ENCODE measurements at places on chromosomes 7 and 10.
A peak's percentile ranks its signal among the peaks of the same experiment; 100 is the strongest.

- DNase-seq: no peak
Observed at GRCh38 chr10:77036993-77037734, 600.4 kb downstream of the KCNMA1 start.

DNA sequence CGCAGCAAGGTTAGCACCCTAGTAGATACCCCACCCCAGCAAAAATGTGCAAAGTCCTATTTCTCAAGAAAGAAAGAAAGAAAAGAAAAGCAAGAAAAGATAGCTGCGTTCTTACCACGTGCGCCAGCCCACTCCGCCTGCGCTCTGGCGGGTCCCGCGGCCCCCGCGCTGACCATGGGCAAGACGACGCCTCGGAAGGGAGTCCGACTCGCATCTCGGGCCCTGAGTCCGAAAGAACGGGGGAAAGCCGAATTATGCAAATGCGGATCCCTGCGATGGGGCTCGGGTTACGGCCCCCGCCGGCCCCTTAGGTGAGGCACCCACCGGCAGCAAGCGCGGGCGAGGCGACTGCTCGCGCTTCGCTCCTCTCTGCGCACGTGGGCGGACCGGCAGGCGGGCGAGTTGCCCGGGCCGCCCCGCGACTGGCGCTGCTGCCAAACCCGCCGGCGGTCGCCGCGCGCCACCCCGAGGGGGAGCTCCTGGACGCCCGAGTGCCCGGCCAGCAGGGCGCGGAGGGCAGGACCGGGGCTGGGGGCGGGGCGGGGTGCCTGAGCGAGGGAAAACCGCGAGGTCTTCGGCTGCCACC lies 2.4 kb upstream of the EGR2 start:
- peak; percentile 76 for DNase-seq

DNA sequence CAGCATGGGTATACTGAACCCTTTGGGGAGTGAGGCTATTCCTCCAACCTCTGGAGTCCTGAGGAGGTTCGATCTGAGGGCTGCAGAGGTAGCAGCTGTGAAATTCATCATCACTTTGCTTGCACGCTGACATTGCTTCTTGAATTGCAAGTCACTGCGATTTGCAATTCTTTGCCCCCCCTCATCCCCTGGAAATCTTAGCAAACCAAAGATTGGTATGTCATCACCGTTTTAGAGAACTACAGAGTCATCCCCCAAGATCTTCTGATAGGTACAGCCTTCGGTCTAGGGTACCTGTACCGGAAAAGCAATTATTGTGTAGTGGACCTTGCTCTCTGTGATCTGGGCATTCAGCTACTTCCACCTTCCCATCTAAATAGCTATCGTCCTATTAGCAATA lies 192.6 kb downstream of the KLF6 start:
- DNase-seq: no peak

DNA sequence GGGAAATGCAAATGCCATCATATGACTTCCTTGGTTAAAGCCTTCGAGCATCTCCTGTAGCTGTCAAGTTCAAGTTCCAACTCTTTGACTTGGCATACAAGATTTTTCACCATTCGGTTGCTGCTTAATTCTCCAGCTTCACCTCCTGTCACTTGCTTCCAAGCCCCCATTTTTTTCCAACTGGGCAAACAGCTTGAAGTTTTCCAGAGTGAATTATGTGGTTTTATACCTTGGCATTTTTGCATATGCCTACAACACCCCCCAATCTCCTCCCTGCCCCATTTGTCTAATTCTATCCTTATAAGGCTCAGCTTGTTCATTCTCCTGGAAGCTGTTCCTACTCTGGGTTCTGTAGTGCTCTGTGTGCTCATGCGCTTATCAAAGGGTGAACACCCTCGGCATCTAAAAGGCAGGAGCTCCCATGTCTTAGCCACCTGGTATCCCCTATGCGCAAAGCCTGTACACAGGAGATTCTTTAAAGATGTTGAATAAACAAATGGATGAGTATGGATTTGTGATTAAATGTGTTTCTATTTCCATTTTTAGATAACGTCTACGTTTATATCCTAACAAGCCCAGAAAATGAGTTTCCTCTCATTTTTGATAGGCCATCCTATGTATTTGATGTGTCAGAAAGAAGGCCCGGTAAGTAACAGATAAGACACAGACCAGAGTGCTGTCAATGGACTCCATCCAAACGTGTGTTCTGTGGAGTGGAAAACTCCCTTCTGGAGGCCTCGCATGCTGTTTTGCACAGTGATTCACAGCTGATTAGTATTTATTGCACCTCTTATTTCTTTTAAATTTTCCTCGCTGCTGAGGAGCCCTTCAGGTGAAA lies 52.5 kb downstream of the CDHR3 start:
- DNase-seq: no peak

GRCh38 chr7:25770235-25770634 lies 381.8 kb upstream of the NFE2L3 start:
- no peak for DNase-seq

DNA sequence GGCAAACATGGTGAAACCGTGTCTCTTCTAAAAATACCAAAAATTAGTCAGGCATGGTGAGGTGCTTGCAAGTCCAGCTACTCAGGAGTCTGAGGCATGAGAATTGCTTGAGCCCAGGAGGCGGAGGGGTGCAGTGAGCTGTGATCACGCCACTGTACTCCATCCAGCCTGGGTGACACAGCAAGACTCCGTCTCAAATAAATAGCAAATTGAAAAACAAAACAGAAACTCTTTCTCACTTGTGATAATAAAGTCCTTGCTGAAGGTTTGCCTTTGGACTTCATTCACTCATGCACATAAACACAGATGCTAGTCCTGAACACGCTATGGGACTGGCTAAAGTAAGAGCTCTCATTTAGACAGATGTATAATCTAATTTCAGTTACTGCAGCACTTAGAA lies 37.6 kb downstream of the ANK3 start:
- no peak for DNase-seq

DNA sequence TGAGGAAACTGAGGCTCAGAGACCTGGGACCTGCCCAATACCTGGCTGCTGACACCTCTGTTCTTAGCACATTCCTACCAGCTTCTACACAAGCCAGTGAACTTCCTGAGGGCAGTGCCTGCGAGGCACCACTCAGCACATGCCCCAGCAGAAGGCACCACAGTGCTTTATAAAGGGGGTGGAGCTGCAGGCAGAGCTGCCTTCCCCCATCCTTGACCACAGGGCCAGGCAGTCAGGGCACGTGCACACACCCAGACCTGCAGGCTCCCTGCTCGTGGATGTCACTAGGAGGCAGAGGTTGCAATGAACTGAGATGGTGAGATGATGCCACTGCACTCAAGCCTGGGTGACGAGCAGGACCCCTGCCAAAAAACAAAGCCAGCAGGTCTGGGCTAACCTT lies 39.2 kb upstream of the TUBB8 start:
- no peak for DNase-seq

DNA sequence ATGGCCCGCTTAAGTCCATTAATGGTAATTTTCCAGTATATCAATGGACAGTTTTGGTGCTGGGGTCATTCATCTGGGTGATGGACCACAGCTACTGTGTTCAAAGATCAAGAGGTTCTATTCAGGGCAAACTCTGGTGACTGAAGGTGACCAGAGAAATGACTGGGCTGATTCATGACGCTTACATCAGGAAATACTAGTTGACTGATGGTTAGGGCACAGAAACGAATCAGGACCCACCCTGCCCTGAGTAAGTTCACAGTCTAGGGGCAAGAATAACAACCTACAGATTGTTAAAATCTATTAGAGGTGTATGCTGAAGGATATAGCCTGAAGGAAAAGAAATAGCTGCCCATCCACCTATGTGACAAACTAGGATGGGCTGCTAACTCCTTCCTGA lies 9.5 kb downstream of the NCAPG2 start:
- no peak for DNase-seq

GRCh38 chr10:62188021-62188616 lies 80.5 kb downstream of the RTKN2 start:
- DNase-seq: no peak

DNA sequence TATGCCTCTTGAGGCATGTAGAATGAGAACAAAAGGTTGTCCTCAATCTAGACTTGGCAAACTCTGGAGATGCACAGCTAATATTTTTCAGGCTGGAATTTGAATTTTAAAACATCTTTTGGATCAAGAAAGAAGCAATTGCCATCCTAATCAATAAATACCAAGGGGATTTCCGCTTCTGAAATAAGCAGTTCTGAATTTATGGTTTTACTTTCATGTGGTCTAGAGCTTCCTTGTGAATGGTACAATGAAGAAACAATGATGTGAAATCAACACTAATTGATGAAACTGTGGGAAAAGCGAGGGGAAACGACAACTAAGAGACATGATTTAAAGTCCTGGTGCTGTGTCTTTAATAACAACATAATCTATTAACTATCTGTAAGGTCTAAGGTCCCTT lies 1202.7 kb downstream of the SORCS3 start:
- no peak for DNase-seq

GRCh38 chr7:138226001-138226476 lies 149.8 kb downstream of the AKR1D1 start:
- DNase-seq: no peak
